ENCODE measurements at places on chromosomes 4 and X. TPM values are rescaled to one million over a fixed set of nuclear protein-coding genes. Genes with fewer than 3 reads are reported as not detected.

ABLIM2 gene
- not detected for total RNA-seq

MAGEE2 gene
- total RNA-seq = not detected

FAT1 gene
- 0.08 TPM for total RNA-seq

CTAG1A gene
- total RNA-seq = not detected

SPANXN3 gene
- total RNA-seq = not detected

TLL1 gene
- total RNA-seq = 2.9 TPM

SERPINA7 gene
- not detected for total RNA-seq

TMEM33 gene
- 46.6 TPM for total RNA-seq

PCSK1N gene
- not detected for total RNA-seq

BMPR1B gene
- not detected for total RNA-seq

IL13RA2 gene
- total RNA-seq = not detected

GRIA3 gene
- not detected for total RNA-seq

NWD2 gene
- total RNA-seq = not detected

CENPVL1 gene
- not detected for total RNA-seq

RS1 gene
- not detected for total RNA-seq

CFAP99 gene
- not detected for total RNA-seq

PHOX2B gene
- not detected for total RNA-seq

SLC2A9 gene
- not detected for total RNA-seq

ASB12 gene
- total RNA-seq = 0.51 TPM

IL21 gene
- not detected for total RNA-seq

IBSP gene
- total RNA-seq = not detected

INTU gene
- not detected for total RNA-seq

GLUD2 gene
- 0.24 TPM for total RNA-seq

TLR3 gene
- total RNA-seq = 0.53 TPM

CENPVL2 gene
- not detected for total RNA-seq

FDCSP gene
- not detected for total RNA-seq

RASGEF1B gene
- total RNA-seq = 5.7 TPM

JAKMIP1 gene
- 4.0 TPM for total RNA-seq

HAND2 gene
- not detected for total RNA-seq

TASL gene
- total RNA-seq = not detected

ZNF157 gene
- 1.4 TPM for total RNA-seq

PRDM8 gene
- not detected for total RNA-seq

C4orf51 gene
- not detected for total RNA-seq

SYTL4 gene
- total RNA-seq = not detected

BEX3 gene
- total RNA-seq = not detected

RTL5 gene
- not detected for total RNA-seq

NXF3 gene
- total RNA-seq = not detected

TEX13C gene
- total RNA-seq = not detected

NR0B1 gene
- not detected for total RNA-seq
